ENCODE measurements at places on chromosomes 16 and 17. TPM values are rescaled to one million over a fixed set of nuclear protein-coding genes. Genes with fewer than 3 reads are reported as not detected.

TBC1D3D gene
- total RNA-seq = not detected

ARHGDIA gene
- total RNA-seq = 31.7 TPM

TBC1D3 gene
- total RNA-seq = not detected

KRTAP16-1 gene
- total RNA-seq = not detected

C16orf89 gene
- 7.9 TPM for total RNA-seq

EIF3C gene
- 123 TPM for total RNA-seq

RNPS1 gene
- 73.0 TPM for total RNA-seq

EPX gene
- not detected for total RNA-seq

GAS2L2 gene
- 0.25 TPM for total RNA-seq

ATP2C2 gene
- 6.9 TPM for total RNA-seq

VAT1L gene
- total RNA-seq = 22.1 TPM

WNT9B gene
- total RNA-seq = under 0.01 TPM

BBS2 gene
- 107 TPM for total RNA-seq

ACSM2A gene
- total RNA-seq = not detected

FOXN1 gene
- not detected for total RNA-seq

IL17C gene
- total RNA-seq = not detected

OR3A3 gene
- not detected for total RNA-seq

VASN gene
- total RNA-seq = 2.5 TPM

RAB26 gene
- 4.4 TPM for total RNA-seq

AANAT gene
- not detected for total RNA-seq

HCRT gene
- not detected for total RNA-seq

ABAT gene
- 78.9 TPM for total RNA-seq

HYDIN gene
- total RNA-seq = 15.7 TPM

GPR139 gene
- 2.5 TPM for total RNA-seq

KRT33A gene
- total RNA-seq = not detected

TMEM100 gene
- 3.9 TPM for total RNA-seq

ESRP2 gene
- not detected for total RNA-seq

KRT15 gene
- 0.25 TPM for total RNA-seq

HS3ST3B1 gene
- 0.74 TPM for total RNA-seq

CCL2 gene
- total RNA-seq = 0.74 TPM

DCAF7 gene
- 45.5 TPM for total RNA-seq

ACAP1 gene
- 0.25 TPM for total RNA-seq

ZP2 gene
- total RNA-seq = not detected

ASPHD1 gene
- 13.0 TPM for total RNA-seq

PDILT gene
- total RNA-seq = not detected

KRT24 gene
- not detected for total RNA-seq

ZG16B gene
- 0.25 TPM for total RNA-seq

DNAI2 gene
- 0.25 TPM for total RNA-seq

REXO5 gene
- total RNA-seq = 7.6 TPM

MSI2 gene
- total RNA-seq = 28.3 TPM

SLX1B gene
- total RNA-seq = 2.0 TPM

TAT gene
- not detected for total RNA-seq

GPR142 gene
- total RNA-seq = not detected
